ENCODE measurements at places on chromosomes 2 and 18.

DNA sequence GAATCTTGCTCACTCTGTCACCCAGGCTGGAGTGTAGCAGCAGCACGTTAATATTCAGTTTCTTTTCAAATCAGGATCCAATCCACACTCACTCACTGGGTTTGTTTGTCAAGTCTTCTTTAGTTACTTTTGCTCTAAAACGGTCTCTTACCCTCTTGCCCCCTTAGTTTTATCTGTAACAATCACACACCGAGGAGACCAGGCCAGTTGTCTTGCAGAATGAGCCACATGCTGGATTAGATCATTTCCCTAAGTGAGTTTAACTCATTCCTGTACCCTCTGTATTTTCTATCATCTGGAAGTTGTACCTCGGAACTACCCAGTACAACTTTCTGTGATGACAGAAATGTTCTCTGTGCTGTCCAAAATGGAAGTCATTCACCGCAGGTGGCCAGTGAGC is 20.7 kb upstream of the TOGARAM2 start:
- DNase-seq: no peak

- no peak for DNase-seq
These were observed 84.0 kb downstream of the LIPG start for GRCh38 chr18:49645841-49646351.

DNA sequence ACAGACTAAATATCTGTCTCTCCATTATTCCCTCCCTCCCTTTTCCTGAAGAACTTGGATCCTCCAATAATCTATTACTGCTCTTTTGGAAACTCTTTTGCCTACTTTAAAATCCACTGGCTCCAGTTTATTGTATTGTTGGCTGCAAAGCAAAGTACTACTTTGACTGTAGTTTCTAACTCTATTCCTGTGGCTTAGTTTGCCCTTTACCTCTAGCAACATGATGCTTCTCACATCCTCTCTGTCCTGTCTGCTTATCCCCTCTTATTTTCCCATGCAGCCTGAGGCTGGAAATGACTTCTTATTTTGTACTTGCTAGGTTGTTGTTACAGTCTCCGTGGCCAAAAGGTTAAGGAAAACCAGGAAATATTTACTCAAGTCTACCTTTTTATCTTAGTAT is 26.8 kb downstream of the PDK1 start:
- DNase-seq: no peak

- DNase-seq: peak; percentile 58
These were observed 24.4 kb downstream of the ZNF892 start for GRCh38 chr2:95231723-95232122.

DNA sequence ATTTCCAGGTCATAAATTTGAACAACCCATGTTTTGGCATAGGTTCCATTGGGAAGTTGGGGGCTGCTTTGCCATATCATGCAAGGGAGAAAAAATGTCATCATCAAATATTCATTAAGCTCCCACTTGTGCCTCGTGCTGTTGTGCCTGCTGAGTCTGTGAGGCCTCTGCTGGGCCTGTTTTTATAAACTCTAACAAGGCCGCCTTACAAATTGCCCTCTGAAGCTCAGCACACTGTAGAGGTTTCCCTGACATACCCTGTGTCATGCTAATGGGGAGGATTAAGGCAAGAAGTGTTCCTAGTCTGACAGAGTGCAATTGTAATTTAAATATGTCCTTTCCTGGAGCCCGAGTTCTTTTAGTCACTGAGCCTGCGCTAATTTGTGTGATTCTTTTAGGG is 17.6 kb downstream of the OSBPL6 start:
- no peak for DNase-seq
